Stimulated activated CD4-positive, alpha-beta T cell treated with anti-CD3 and anti-CD28 coated beads, Interleukin-1b, Interleukin-23, amount 100 ng/mL, for 48 hours (primary cell): ENCODE measurements at places on chromosomes 5 and 9.

DNA sequence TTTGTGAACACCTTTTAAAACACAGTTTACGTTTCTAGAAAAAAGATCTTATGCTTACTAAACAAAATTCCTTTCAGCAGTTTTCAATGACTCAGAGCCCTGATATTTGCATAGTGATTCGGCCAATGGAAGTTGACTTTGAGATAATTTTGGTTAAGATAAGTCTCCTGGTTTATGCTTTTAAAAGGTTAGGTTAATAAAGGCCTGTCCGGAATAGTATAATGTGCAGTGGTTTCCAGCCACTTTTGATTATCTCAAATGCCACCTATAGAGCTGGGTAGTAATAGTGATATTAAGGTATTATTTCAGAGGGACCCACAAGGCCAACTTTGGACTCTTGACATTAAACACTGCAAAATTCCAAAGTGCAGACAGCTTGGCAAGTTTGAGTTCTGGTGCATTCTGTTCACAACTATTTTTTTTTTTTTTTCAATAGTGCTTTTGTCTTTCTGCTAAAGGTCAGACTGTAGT lies 86.1 kb downstream of the F2RL2 start:
- DNase-seq: no peak

DNA sequence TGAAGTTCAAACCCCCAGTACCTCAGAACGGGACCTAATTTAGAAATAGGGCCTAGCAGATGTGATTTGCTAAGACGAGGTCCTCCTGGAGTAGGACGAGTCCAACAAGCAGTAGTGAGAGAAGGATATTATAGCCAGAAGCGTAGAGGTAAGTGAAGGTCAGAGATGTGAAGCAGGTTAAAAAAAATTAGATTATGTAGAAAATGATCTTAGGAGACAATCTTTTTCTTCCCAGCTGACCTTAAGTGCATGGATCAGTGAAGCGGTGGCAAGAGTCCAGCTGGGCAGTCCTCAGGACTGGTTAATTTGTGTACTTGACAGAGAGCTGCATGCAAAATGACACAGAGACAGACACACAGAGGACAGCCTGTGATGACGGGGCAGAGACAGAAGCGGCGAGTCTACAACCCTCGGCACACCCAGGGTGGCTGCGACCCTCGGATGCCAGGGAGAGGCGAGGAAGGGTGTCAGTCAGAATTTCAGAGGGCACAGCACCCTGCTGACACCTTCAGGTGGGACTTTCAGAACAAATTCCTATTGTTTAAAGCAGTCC lies 131.4 kb upstream of the IRX4 start:
- no peak for DNase-seq

DNA sequence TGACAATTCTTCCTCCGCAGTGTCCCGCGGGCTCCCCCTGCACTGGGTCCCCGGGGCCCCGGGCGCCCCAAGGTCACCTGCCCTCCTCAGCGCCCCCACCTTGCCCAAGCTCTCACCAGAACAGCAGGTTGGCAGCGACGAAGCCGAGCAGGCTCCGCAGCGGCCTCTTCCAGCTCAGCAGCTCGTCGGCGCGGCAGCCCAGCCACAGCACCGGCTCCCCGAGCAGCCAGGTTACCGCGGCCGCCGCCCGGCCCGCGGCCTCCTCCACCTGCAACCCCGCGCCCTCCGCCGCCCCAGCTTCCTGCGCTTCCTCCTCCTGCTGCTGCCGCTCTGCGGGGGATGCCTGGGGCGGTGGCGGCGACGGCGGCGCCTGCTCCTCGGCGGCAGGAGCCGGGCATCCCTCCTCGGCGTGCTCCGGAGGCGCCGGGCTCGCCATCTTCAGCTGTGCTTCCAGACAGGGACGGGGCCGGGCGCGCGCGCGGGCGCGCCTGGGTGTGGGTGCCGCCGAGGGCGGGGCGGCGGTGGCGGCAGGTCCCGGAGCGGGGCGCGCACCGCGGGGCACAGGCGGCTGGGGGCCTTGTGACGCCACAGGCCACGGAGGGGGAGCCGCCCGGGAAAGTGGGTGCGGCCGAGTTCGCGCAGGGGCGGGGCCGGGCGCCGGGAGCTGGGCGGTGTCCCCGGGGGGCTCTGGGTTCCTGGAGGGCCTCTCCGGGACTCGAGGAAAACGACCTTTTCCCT lies at the start of gene RETREG1:
Gene RETREG1 (minus strand): TSS at position 462 of the 738 bp plus-strand sequence. CDS start 26 bp downstream, at position 436.
- DNase-seq: peak; percentile 79

GRCh38 chr5:87002485-87002884 lies 265.2 kb upstream of the RASA1 start:
- DNase-seq: no peak

DNA sequence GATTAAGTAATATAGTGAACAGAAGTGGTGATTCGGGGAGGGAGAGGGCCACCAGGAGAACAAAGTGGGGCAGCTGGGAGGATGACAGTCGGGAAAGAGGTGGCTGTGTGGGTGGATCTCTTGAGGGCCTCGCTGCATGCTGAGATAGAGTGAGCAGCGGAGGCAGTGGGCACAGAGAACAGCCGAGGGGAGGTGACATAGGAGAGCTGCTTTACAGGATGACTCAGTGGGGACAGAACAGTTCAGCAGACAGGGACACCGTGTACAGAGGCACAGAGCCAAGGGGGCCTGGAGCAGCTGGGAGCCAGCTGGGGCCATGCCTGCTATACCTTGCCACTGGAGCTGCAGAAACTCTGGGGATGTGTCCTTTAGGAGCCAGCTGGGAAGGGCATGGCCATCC lies 273.9 kb downstream of the GADD45G start:
- no peak for DNase-seq

DNA sequence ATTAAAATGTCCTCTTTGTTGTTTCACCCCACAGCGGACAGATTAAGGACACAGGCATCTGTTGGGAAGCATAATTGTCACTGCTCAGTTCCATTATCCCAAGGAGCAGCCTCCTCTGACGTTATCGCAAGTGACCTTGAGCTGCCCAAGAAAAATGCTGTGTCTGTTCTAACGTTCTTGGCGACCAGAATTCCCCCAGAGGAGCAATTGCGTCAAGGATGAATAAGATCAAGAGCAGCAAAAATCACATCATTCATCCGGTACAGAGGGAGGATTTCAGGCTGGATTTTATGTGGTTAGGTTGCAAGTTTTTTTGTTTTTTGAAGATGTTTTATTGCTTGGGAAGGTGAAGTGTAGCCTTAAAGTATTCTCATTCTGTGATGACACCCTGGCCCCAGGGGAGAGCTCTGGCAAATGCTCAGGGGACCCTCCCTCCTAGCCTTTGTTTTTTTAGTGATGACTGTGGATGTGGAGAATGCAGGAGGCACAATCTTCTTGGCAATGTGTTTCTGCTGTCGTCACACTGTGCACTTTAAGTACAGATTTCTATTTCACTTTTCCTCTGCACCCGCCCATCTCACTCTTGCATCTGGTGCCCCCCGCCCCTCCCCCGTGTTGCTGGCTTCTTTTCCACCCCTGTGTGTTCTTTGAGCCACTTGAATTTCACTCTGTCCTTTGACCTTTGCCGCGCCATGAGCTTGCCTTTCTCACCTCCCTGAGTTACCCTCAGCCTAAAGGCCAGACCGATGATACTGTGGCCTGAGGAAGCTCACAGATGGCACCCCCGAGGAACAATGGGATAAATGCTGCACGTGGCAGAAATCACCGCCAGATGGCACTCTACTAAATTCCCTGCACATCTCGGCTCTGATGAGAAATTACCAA lies 308.5 kb downstream of the RAB3C start:
- DNase-seq: peak; percentile 68

- no peak for DNase-seq
These were observed 387.9 kb upstream of the DAP start for GRCh38 chr5:11148810-11149539.

DNA sequence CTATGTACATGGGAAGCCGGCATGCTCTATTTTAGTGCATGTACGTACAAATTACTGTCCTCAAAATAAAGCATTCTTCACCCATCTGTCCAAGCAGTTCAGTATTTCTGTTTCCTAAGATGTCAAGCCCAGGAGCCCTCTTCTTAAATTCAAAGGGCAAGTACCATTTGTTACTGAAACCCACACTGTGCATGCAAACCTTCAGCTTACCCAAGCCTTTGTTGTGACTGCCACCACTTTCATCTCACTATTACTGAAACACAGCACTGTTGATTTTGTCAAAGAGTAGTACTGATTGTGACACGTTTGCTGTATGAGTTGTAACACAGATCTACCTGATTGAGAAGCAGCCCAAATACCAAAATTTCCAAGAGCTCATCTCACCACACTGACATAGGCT lies 390.4 kb upstream of the IZUMO3 start:
- no peak for DNase-seq

GRCh38 chr5:4627131-4627530 lies 513.0 kb upstream of the ADAMTS16 start:
- DNase-seq: no peak
